ENCODE measurements at places on chromosomes 11 and 22. TPM values are rescaled to one million over a fixed set of nuclear protein-coding genes. Genes with fewer than 3 reads are reported as not detected.

GRCh38 chr11:65860278-65861164 is at the start of gene MUS81:
TSS of gene MUS81 (plus strand) at chr11:65860433. CDS start at chr11:65860754, 321 bp downstream.
- DNase-seq = peak; percentile 96

Gene DENND5A
- total RNA-seq = 5.1 TPM

- no peak for DNase-seq
Observed at GRCh38 chr11:13595166-13595565, 73.3 kb upstream of the FAR1 start.

Gene OR5B21
- 0.55 TPM for total RNA-seq

DNA sequence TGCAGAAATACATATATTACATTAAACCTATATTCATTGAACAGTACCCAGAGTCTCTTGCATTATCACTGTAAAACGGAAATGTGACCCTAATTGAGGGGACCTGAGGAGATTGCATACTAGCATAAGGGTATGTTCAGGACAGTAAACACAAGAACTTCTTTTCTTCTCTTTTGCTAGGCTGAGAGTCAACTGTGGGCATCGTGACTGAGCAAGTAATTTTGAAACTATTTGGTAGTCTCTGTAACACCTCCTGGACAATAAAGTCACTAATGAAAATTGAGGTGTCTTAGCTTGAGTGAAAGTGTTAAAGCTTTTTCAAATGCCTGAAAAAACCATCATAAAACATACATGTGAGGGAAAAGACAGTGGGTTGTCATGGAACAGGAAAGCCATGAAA is 90.9 kb downstream of the PDHX start:
- DNase-seq = no peak

Gene SEC14L2
- total RNA-seq = 0.11 TPM

Gene TMEM151A
- not detected for total RNA-seq

Gene PHLDA2
- total RNA-seq = 0.50 TPM

Data from OCI-LY7 (cell line).